Right lobe of liver (tissue), 6 donors: ENCODE measurements at places on chromosomes 7 and 10. TPM values are rescaled to one million over a fixed set of nuclear protein-coding genes. Genes with fewer than 3 reads are reported as not detected.

GRCh38 chr10:119396008-119396708, 146.4 kb downstream of the RGS10 start:
- H3K4me3 ChIP-seq, result no peak overlapping the region
- no peaks in the 10 kb centered on the region for H3K36me3 ChIP-seq
- no peak for DNase-seq
- no peak overlapping the region for H3K27ac ChIP-seq
- H3K27me3 ChIP-seq, result no peaks in the 10 kb centered on the region

DNA sequence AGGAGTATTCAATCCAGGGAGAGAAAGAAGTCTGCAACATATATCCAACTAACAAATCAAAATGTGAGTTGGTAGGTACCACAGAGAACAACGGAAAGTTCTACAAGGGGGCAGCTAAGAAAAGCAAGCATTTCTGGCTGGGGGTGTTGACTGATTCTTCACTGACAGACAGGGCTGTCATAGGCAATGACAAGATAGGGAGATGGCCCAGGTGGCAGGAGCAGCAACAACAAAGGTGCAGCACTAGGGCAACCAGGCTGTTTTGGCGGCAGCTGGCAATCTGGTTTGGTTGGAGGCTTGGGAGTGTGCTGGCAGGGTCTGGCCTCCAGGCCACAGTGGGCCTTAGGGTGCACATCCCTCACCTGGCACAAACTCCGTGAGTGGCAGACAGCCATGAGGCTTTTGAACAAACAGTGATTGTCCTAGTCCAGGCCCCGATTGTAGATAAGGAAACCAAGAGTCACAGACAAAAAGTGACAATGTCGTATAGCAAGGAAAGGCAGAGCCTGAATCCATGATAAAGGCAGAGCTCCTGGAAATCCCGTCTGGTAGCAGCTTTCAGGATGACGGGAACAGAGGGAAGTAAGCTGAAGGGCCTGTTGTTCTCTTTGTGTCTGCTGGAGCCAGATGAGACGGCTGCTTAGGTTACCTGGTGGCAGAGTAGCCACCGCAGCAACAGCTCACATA, 28.4 kb downstream of the DPCD start:
- H3K4me1 ChIP-seq, result no peaks in the 10 kb centered on the region
- no peak overlapping the region for H3K27ac ChIP-seq
- H3K36me3 ChIP-seq, result no peaks in the 10 kb centered on the region
- no peaks in the 10 kb centered on the region for H3K27me3 ChIP-seq
- no peak overlapping the region for H3K4me3 ChIP-seq
- no peak for DNase-seq

Gene CLDN3
- total RNA-seq, result 22.5 TPM

GRCh38 chr10:119640384-119640783, 10.8 kb upstream of the BAG3 start:
- peak overlapping the region; percentile 45 for H3K27ac ChIP-seq
- DNase-seq, result no peak
- H3K27me3 ChIP-seq, result no peaks in the 10 kb centered on the region

DNA sequence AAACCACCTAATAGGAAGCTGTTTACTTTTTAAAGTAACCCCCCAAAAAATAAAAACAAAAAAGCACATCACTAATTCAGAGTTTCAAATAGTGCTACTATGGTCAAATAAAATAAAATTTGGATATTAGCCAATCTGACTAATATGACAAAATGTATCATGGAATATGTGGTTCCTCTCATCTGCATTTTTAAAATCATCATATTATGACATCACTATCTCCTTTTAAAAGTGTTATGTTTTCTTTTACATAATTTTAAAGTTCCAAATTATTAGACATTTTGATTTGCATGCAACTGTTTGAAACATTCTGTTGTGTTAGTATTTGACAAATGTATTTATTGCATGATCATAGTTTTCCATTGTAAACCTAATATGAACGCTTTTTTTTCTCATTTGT, 110.4 kb downstream of the AASS start:
- H3K4me1 ChIP-seq, result no peaks in the 10 kb centered on the region
- no peaks in the 10 kb centered on the region for H3K36me3 ChIP-seq
- H3K27ac ChIP-seq, result no peak overlapping the region
- H3K4me3 ChIP-seq, result no peak overlapping the region
- H3K27me3 ChIP-seq, result no peaks in the 10 kb centered on the region

- no peaks in the 10 kb centered on the region for H3K36me3 ChIP-seq
- DNase-seq, result no peak
- H3K27ac ChIP-seq, result no peak overlapping the region
- no peaks in the 10 kb centered on the region for H3K27me3 ChIP-seq
Measured at GRCh38 chr7:132319481-132319880, 256.8 kb downstream of the PLXNA4 start.

GRCh38 chr7:132109769-132110168, 466.5 kb downstream of the PLXNA4 start:
- no peaks in the 10 kb centered on the region for H3K27me3 ChIP-seq
- H3K36me3 ChIP-seq, result no peaks in the 10 kb centered on the region
- DNase-seq, result no peak
- H3K27ac ChIP-seq, result no peak overlapping the region

Gene PTEN
- 47.2 TPM for total RNA-seq

Gene URGCP
- 27.2 TPM for total RNA-seq

- H3K27me3 ChIP-seq, result peaks cover 4% of the 10 kb centered on the region
- H3K36me3 ChIP-seq, result no peaks in the 10 kb centered on the region
- no peaks in the 10 kb centered on the region for H3K4me1 ChIP-seq
- H3K4me3 ChIP-seq, result no peak overlapping the region
Measured at GRCh38 chr10:126060261-126060931, 164.0 kb downstream of the FANK1 start.

GRCh38 chr7:66348531-66348930, 143.4 kb downstream of the TPST1 start:
- H3K4me3 ChIP-seq, result no peak overlapping the region
- no peaks in the 10 kb centered on the region for H3K27me3 ChIP-seq
- no peaks in the 10 kb centered on the region for H3K36me3 ChIP-seq

DNA sequence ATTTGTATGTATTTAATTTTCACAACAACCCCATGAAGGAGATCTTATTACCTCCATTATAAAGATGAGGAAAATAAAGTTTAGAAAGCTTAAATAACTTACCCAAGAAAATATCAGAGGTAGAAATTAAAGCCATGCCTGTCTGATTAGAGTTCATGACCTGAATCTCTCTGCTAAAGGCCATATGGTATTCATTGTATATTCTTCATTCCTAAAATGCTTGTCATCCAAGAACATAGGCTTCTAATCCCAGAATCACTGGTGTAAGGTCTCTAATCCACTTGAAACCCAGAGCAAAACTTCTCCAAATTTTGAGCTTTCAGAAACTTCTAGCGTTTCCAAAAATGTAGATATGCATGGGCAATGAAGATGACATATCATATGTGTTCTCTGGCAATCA, 72.3 kb upstream of the YAE1 start:
- H3K36me3 ChIP-seq, result no peaks in the 10 kb centered on the region
- DNase-seq, result no peak
- H3K4me3 ChIP-seq, result no peak overlapping the region
- no peaks in the 10 kb centered on the region for H3K27me3 ChIP-seq
- H3K4me1 ChIP-seq, result no peaks in the 10 kb centered on the region

- H3K4me1 ChIP-seq, result no peaks in the 10 kb centered on the region
- H3K4me3 ChIP-seq, result no peak overlapping the region
- no peaks in the 10 kb centered on the region for H3K27me3 ChIP-seq
Measured at GRCh38 chr10:10902951-10903350, 114.7 kb upstream of the CELF2 start.

DNA sequence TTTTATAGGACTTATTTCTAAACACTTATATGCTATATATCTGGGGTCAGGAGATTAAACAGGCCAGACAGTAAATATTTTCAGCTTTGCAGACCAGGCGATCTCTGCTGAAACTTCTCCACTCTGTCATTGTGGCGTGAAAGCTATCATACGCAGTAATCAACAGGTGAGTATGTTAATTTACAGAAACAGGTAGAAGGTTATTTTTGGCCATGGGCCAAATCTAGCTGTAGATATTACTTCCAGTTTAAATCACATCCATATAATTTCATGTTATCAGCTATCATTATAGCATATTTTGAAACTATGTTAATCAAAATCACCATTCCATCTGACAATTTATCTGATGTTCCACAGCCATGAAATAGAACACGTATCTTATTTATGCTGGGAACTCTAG, 67.8 kb downstream of the GPR37 start:
- H3K27me3 ChIP-seq, result no peaks in the 10 kb centered on the region
- H3K27ac ChIP-seq, result no peak overlapping the region
- H3K4me3 ChIP-seq, result no peak overlapping the region
- H3K4me1 ChIP-seq, result no peaks in the 10 kb centered on the region
- DNase-seq, result no peak

GRCh38 chr7:19368491-19368925, 223.3 kb upstream of the FERD3L start:
- no peaks in the 10 kb centered on the region for H3K4me1 ChIP-seq
- no peak for DNase-seq
- no peaks in the 10 kb centered on the region for H3K27me3 ChIP-seq
- H3K4me3 ChIP-seq, result no peak overlapping the region

DNA sequence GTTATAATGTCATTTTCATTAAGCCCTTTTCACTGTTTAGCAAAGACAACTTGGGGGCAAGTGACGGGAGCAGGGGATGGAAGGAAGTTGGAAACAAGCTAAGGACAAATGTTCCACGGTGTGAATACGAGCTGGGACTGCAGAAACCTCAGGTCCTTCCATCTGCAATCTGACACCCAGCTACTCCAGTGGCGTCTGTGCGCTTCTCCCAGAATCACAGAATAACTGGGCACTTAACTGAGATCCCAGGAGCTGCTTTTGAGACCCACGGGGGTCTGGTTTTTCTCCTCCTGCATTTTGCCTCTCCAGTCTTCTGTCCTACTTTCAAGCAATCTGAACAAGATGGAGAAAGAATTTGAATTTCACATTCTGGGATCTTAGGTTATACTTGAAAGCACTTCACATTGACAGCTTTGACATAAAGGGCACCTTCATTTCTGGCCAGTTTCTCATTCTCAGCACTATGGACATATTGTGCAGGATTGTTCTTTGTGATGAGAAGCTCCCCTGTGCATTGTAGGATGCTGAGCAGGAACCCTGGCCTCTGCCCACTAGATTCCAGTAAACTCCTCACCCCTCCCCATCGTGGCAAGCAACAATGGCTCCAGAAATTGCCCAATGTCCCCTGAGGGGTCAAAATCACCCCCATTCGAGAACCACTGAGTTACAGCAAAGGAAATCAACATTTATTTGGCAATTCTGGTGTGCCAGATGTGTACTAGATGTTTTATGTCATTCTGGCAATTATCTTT, 194.1 kb downstream of the CACNB2 start:
- DNase-seq, result no peak
- no peak overlapping the region for H3K4me3 ChIP-seq
- H3K36me3 ChIP-seq, result no peaks in the 10 kb centered on the region

DNA sequence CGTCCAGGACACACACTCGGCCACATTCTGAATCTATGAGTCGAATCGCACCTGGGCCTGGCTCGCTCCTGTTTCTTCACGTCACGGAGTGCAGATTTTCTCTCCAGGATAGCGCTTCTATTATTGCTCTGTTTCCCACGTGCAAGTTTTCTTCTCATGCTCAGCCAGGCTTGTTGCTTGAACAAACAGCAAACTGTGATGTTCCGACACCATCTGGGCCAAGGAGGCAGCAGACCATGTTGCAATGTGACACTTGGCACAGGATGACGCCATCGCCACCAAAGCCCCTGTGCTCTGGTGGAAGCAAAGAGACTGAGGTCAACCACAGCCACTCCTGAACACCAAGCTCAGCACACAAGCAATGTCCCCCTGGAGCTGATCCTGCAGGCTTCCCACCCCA, 507.1 kb upstream of the ADARB2 start:
- H3K4me1 ChIP-seq, result no peaks in the 10 kb centered on the region
- no peak overlapping the region for H3K27ac ChIP-seq
- no peaks in the 10 kb centered on the region for H3K27me3 ChIP-seq
- no peak for DNase-seq
